ENCODE measurements at places on chromosomes 11 and 22.

DNA sequence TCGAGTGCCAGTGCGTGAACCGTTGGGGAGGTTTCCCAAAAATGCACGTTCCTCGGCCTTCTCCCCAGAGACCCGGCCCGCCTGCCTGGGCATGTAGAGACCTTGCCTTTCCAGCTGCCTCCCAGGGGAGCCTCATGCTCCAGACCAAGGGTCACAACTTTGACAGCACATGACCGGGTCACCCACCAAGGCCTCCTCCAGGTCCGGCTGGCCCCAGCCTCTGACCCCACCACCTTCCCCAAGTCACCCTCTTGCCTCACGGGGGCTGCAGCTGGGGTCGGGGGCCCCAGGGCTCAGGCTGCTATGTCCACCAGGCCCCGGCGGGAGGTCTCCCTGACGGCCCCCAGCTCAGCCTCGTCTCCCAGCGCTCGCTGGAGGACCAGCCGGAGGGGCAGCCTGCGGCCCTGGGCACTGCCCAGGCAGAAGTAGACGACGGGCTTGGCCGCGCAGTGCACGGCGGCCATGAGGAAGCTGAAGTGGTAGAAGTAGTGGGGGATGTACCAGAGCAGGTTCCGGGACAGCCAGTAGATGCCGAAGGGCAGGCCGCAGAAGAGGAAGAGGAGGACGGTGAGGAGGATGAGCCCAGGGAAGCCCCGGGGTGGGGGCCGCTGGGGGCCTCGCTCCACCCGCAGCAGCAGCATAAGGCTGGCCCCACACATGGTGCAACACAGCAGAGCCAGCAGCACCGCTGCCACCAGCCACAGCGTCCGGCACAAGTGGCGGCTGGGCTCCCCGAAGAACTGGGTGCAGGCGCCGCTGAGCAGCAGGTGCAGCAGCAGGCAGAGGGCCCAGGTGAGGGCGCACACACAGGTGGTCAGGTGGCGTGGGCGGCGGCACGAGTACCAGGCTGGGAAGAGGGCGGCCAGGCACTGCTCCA lies 4.4 kb downstream of the MRGPRE start:
- DNase-seq = no peak

GRCh38 chr11:21529187-21529586 lies 663.7 kb upstream of the ANO5 start:
- DNase-seq = no peak

DNA sequence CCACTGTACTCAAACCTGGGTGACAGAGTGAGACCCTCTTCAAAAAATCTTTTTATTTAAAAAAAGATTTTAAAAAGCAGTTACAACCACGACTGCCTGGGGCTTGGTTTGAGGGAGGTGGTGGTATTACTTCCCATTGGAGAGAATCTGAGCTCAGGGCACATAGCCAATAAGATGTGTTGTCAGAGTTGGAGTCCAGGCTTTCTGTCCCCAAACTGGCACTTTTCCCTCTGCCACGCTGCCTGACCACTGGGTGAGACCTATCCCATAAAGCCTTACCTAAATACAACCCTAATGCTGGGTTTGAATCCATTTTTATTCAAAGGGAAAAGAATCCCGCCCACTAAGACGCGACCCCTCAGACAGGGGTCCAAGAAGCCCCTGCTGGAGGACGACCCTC lies 11.5 kb downstream of the CHADL start:
- DNase-seq = no peak

DNA sequence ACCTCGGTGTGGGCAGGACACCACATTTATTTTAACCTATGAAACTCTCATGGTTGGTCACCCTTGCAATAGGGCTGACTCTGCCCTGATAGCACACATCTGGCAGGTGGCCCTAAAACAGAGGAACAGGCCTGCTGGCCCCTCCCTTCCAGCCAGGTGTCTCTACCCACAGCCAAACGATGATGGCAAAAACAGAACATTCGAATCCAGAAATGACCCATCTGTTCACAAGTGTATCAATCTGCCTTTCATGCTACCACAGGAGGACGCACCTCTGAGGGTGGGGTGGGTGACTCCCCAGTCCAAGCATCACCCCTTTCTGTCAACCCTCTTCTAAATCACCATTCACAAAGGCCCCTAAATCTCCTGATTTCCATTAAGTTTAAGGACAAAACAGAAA lies 118.1 kb downstream of the ETS1 start:
- DNase-seq = no peak

- no peak for DNase-seq
Observed at GRCh38 chr11:110777775-110778174, 65.5 kb upstream of the ARHGAP20 start.

DNA sequence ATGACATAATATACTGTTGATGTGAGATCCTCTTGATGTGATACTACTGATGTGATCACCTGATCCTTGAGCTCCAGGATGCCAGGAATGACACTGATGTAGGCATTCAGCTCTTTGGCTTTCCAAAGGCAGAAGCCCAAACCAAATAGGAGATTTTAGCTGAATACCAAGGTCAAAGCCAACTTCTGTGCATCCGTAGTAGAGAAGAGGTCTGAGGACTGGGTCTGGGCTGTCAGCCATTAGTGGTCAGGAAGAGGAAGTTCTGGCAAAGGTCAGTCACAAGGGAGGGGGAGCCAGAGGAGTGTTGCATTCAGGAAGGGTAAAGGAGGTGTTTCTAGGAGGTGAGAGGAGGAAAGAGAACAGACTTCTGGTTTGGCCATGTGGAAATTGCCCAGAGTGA lies 53.4 kb upstream of the PARVG start:
- DNase-seq = no peak

- DNase-seq = no peak
Observed at GRCh38 chr11:85359859-85360258, 267.3 kb downstream of the DLG2 start.

DNA sequence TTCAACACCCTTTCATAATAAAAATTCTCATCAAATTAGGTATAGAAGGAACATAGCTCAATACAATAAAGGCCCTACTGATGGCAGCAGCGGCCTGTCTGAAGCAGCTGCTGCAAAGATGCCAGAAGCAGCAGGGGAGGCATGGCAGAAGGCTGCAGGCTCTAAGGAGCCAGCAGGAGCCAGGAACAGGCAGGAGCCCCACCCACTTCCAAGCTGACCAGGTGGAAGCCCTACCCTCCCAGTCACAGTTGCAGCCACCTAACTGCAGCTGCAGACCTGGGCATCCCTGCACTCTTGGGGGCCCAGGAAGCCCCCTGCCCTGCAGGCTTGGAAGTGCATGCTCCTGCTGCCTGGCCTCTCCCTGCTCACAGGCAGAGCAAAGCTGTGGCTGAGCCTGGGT lies 18.2 kb upstream of the OR6A2 start:
- DNase-seq = no peak

DNA sequence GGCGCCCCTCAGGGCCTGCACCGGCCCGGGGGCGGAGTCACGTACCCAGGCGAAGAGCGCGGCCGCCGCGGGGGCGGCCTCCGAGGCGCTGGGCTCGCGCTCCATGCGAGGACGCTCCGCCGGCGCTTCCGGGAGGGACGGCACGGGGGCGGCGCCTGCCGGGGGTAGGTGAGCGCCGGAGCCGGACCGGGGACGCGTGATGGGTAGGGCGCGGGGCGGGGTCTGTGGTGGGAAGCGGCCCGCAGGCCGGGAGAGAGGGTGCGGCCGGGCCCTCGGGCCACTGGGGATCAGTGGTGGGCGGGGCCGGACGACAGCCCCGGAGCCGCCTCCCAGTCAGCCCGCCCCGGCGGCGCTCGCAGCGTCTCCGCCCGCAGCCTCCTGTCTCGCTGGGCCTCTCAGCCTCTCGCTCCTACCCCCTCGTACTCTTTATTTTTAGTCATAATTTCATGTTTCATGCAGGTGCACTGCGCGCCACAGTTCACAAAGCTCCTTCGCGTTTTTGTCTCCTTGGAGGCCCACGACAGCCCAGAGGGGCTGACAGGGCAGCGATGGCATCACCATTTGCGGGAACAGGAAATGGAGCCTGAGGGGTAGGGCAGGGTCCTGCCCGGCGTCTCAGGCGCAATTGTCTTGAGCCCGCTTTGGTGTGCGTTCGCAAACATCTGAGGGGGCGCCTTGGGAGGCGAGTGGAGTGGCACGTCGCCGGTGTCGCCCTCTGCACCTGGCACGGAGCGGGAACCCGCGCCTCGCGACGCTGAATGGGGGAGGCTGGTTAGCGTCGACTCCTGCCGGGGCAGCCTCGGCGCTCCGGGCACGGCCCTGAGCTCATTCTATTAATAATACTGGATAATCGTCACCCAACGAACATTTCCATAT lies at the start of gene SERGEF:
Gene SERGEF (minus strand): TSS at position 142 of the 876 bp plus-strand sequence. CDS start 37 bp downstream, at position 105.
- peak; percentile 41 for DNase-seq

DNA sequence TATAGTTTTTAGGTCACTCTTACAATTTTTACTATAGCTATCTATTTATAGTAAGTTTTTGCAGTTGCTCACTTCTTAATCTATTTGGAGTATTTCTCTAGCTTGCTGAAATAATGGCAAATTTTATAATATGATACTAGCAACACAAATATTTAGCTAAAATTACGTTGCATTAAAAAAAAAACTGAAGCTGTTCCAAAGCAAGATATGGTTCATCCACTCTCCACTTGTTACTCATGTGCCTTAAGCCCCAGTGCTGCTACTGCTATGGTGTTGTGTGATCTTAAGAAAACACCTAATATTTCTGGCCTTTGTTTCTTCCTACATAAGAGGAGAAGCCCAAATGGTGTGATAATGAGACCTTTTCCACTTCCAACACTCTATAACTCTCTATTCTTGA lies 479 bp downstream of the MMP3 start:
- no peak for DNase-seq

All from keratinocyte (primary cell).